CD4-positive, alpha-beta T cell treated with Interleukin-15 for 1 hour (primary cell): ENCODE measurements at places on chromosomes 13 and 19.

GRCh38 chr19:46785980-46786235 lies 2.5 kb downstream of the SLC1A5 start:
- DNase-seq: no peak

DNA sequence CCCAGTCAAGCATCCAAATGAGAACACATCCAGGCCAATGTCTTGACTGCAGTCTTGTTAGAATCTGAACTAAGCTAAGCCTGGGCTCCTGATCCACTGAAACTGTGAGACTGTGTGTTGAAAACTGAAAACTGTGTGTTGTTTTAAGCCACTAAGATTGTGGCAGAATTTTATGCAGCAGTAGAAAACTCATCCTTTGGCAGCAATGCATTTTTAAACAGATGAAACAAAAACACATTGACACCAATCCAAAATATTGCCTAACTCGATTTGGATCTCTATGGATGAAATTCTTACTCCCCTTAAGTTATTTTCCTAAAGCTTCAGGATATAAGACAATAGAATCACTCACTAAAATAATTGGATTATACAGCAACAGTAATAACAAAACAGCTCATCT lies 202.3 kb upstream of the KLF12 start:
- DNase-seq: no peak

GRCh38 chr19:2740314-2740656 lies 468 bp upstream of the SLC39A3 start:
- no peak for DNase-seq

DNA sequence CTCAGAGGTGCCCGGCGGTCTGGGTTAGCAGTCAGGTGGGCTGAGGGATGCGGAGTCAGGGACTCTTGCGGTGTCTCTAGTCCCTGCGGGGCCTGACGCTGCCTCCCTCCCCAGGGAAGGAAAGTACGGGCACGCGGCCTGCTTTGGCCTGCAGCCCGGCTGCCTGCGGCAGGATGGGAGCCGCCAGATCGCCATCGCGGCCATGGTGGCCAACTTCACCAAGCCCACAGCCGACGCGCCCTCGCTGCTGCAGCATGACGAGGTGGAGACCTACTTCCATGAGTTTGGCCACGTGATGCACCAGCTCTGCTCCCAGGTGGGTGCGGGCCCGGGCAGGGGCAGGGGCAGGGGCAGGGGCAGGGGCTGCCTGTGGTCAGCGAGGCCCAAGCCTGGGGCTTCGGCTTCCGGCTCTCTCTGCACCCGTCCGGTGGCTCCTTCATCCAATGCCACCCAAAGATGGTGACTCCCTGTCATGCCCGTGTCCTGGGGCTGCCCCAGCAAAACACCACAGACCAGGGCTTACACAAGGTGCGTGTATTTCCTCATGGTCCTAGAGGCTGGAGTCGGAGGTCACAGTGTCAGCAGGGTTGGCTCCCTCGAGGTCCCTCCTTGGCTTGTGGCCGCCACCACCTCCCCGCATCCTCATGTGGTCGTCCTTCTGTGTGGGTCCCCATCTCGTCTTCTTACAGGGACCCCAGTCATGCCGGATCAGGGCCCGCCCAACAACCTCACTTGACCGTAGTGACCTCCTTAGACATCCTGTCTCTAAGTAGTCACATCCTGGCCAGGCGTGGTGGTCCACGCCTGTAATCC lies 11.3 kb upstream of the ZNF554 start:
- DNase-seq: no peak

DNA sequence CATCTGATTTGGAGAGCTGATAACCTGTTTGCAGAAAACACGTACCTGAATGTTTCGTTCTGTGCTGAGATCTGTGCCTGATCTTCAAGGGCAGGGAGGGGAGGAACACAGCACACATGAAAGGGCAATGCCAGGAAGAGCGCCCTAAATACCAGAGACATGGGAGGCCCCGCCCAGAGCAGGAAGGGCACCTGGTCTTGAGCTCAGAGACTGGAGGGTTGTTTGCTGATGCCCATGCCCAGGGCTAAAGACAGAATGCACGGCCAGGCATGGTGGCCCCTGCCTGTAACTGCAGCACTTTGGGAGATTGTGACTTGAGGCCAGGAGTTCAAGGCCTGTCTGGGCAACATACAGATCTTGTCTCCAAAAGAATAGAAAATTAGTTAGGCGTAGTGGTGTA lies 183.2 kb downstream of the TUBA3C start:
- no peak for DNase-seq

DNA sequence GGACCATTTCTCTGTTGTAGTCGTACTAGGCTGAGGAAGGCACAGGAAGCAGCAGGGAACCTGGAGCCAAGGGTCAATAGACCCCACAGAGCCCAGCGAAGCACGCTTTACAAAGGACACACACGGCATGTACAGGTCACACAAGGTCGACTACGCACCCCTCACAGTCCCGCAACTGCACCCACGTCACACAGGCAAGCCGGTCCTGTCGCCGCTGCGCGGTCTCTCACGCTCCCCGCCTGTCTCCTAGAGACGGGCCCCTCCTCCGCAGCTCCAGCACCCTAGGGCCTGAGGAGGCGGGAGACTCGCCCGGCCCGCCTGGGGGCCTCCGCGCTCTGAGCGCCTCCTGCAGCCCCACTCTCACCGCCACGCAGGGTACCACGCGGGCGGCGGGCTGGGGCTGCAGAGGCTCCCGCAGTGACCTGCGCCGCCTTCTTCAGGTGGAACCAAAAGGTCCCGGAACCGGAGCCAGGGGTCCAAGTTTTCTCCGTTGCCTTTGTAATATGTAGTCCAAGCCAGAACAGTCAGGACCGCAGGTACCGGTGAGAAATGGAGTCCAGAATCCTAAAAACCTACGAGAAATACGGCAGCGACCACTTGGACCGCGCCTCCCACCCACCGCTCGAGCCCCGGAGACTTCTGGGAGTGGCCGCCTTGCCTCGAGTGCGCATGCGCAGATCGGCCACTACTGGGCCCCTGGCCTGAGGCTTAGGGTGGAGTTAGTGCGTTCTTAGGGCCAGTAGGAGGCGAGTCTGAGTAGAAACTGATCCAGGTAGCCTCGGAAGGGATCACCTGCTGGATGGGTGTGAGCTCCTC lies at the start of gene ZNF607:
Gene ZNF607 (minus strand): TSS at position 651 of the 816 bp plus-strand sequence. CDS start 8,143 bp downstream, outside the sequence.
- DNase-seq: peak; percentile 90

DNA sequence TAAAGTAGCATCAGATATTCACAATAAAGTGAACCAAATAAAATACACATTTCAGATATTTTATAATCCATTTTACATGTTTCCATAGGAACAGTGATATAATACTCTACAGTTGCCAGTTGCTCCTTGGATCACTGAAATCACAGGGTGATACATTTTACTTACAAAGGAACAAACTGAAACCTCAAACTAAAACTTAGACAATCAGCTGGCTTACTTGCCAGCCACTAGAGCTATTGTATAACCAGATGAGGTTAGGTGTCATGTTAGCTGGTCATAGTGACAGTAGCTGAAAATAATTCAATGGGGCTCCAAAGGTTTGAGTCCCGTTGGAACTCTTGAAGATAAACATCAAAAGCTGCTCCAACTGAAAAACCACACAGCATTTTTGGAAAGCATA lies 274.6 kb downstream of the ITGBL1 start:
- DNase-seq: no peak

GRCh38 chr19:18594096-18594823 lies 5.7 kb downstream of the REX1BD start:
- DNase-seq: peak; percentile 74

- no peak for DNase-seq
Observed at GRCh38 chr13:38854226-38854625, 136.4 kb downstream of the STOML3 start.

GRCh38 chr19:20422216-20423205 lies 143.1 kb downstream of the ZNF737 start:
- DNase-seq: no peak

- no peak for DNase-seq
Observed at GRCh38 chr19:42552086-42553065, 24.1 kb upstream of the CEACAM1 start.

- DNase-seq: no peak
Observed at GRCh38 chr13:49258089-49258796, 10.5 kb downstream of the CDADC1 start.

GRCh38 chr19:11944656-11945055 lies 19.7 kb downstream of the ZNF700 start:
- no peak for DNase-seq

GRCh38 chr19:42323473-42323851 lies 2.0 kb upstream of the MEGF8 start:
- DNase-seq: no peak

- DNase-seq: no peak
Observed at GRCh38 chr19:50361290-50362029, 4.0 kb downstream of the NAPSA start.

DNA sequence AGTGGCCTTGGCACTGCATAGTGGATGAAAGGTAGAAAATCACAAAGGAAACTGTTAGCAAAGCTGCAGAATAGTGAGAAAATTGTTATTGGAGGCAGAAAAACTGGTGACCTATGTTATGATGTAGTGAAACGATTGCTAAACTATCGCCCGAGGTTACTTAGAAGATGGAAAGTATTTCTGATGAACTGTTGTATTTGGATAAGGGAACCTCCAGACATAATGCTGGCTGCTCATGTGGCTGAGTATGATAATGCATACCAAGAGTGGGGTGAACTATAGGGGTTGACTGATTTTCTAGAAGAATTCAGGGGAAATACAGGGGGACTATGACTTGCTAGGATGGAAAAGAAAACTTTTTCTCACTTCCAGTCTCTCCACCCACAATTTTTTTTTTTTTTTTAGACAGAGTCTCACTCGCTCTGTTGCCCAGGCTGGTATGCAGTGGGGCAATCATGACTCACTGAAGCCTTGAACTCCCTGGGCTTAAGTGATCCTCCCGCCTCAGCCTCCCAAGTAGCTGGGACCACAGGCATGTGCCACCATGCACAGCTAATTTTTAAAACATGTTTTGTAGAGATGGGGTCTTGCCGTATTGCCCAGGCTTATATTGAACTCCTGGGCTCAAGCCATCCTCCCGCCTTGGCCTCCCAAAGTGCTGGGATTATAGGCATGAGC lies 4.4 kb upstream of the EID2 start:
- DNase-seq: no peak

- no peak for DNase-seq
Observed at GRCh38 chr13:32228330-32229041, 86.7 kb downstream of the ZAR1L start.

DNA sequence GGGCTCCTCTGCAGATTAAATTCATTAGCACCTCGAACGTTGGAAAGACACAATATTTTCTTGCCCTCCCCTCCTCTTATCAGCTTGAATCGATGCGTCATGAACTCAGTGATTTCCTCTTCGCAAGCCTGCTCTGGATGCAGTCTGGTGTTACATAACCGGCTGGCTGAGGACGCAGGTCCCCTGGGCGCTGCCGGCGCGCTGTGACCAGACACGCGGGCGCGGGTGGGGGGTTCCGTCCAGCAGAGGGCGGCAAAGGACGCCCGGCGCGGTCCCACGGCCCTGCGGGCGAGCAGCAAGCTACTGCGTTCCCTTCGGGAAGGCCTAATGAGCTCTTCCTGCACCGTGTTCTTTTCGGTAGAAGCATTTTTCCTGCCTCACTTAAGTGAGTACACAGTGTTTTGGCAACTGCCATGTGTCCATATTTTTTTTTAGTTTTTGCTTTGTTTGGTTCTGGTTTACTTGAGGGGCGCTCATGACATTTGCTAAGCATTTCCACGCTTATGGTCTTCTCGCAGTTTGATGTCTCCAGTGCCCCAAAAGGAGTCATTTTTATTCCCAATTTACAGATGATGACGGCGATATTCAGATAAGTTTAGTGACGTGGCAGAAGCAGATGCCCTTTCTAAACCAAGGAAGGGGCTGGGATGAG lies 112.2 kb upstream of the MBNL2 start:
- DNase-seq: peak; percentile 79

DNA sequence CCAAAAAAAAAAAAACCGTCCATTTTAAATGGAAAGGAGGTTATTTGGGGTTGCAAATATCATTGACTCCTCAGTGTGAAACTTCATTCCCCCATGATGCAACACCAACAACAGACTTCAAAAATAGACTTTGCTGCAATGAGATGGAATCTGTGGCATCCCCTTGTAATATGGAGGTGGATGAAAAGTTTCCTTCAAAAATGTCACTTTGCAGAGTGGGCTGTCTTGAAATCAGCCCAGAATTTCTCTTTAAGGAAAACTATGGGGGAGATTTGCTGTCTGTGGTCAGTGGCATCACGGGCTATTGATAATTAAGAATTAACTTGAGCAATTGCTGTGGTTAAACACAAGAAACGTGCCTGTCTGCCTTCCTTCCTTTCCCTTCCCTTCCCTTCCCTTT lies 1.5 kb downstream of the GPR18 start:
- DNase-seq: no peak

GRCh38 chr13:45872566-45872965 lies 21.0 kb upstream of the SIAH3 start:
- no peak for DNase-seq

DNA sequence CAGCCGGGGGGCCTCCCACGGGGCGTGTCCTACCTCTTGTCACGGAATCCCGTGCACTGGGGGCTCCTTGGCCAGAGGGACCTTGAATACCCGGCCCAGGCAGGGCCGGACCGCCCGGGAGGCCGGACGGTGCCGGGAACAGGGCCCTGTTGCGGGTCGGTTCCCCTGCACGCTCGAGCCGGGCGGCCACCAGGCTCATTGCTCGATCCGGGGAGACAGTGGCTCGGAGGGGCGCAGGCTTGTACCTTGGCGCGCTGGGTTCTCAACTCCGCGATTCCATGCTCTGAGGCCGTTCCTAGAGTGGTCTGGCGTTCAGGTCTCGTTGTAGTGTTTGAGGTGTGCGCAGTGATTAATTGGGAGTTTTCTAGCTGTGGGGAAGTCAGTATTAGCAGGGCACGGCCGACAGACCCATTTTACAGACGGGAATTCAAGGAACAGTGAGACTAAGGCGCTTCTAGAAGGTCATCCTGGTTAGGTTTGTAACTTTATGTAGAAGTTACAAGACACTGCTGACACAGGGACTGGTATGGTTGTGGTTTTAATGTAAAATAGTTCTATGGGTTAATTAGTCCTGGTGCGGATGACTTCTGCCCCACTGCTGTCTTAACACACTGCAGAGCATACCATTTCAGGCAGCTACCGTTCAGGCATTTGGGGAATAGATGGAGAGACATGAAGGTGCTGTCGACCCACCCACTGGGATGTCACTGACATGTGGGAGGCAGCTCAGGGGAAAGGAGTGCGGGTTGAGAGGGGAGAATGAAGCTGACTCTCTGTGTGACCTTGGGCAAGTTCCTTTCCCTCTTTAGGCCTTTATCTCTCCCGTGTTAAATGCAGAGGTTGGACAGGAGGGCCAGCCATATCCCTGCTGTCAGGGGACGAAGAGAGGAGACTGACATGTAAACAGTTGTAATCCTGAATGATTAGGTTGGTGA lies 592 bp downstream of the CLPTM1 start:
- no peak for DNase-seq

GRCh38 chr19:10008184-10008765 lies 2.0 kb downstream of the COL5A3 start:
- no peak for DNase-seq

GRCh38 chr19:46925548-46925950 lies 64.8 kb downstream of the ARHGAP35 start:
- no peak for DNase-seq
